ENCODE measurements at places on chromosomes 3 and 15.

DNA sequence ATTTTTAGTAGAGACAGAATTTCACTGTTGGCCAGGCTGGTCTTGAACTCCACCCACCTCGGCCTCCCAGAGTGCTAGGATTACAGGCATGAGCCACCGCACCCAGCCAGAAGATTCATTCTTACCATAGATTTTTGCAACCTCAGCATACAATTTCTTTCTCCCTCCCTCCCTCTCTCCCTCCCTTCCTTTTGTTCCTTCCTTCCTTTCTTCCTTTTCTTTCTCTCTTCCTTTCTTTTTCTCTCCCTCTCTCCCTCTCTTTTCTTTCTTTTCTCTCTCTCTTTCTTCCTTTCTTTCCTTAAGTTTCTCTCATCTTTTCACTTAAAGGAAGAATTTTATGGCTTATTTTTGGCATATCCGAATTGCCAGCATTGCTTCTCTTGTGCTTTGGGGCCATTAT, 58.0 kb downstream of the PRKAR2A start:
- DNase-seq = no peak

DNA sequence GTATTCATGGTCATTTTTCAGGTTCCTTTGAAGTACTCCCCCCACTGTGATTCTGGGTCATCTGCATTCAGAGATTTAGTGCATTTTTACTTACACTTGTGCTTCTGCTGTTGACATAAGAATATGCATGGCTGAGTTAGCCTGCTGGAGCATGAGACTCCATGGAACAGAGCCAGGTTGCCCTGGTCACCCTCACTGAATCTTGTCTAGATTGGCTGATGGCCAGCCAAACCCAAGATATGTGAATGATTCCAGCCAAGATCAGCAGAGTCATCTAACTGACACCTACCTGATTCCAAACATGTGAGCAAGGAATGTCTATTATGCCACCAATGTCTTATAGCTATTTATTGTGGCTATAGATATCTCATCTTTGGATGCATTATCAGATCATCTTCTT, 25.1 kb downstream of the DTWD1 start:
- no peak for DNase-seq

DNA sequence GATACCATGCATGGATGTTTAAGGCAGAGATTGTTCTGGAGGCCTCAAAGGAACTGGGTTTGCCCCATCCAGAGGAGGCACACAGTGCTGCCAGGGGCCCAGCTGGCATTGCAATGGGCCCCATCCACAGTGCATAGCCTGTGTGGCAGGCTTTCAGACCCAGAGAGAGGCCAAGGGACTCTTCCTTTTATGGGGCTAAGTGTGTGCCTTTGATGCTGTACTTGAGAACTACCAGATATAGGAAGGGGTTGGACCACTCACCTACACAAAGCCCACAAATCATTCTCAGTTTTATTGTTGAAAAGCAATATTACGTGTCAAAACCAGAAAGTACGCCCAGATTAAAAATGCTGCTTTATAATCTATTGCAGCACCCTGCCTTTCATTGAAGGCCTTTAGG, 134.9 kb downstream of the EPHB1 start:
- peak; percentile 64 for DNase-seq

DNA sequence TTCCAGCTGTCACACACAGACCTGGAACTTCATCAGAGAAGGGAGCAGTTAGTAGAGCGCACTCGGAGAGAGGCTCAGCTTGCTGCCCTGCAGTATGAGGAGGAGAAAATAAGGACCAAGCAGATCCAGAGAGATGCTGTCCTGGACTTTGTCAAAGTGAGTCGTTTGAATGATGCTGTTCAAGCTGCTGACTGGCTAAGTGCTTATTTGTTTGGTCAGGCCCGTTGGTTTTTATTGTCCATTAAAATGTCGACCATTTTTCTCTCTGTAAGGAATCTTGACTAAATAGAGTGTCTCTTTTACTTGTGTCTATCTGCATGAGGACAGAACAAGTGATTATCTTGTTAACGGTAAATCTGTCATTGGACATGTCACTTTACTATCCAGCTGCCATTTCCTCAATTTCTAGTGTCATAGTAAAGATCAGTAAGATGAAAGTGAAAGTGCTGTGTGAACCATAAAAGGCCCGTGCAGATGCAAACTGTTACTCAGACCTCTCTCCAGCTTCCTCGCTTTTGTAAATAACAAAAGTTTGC, 56.9 kb downstream of the LRCH3 start:
- peak; percentile 71 for DNase-seq

- no peak for DNase-seq
Observed at GRCh38 chr15:41923401-41923997, 29.6 kb upstream of the SPTBN5 start.
